GM23248 (cell line): ENCODE measurements at places on chromosomes 16 and 17. TPM values are rescaled to one million over a fixed set of nuclear protein-coding genes. Genes with fewer than 3 reads are reported as not detected.

KRT33B gene
- total RNA-seq, result 0.25 and 0.76 TPM in 2 replicates

KRT12 gene
- not detected in 2 replicates for total RNA-seq

KRT27 gene
- not detected in 2 replicates for total RNA-seq

ACSM2B gene
- total RNA-seq, result not detected in 2 replicates

CD300E gene
- not detected in 2 replicates for total RNA-seq

TEX19 gene
- total RNA-seq, result not detected in 2 replicates

PIK3R5 gene
- total RNA-seq, result 0.11 TPM in 1 of 2 replicates, not detected in the other

GRCh38 chr17:29613856-29614255, 8.9 kb downstream of the CORO6 start:
- no peaks in the 10 kb centered on the region for H3K36me3 ChIP-seq
- H3K27me3 ChIP-seq, result no peaks in the 10 kb centered on the region
- DNase-seq, result no peak
- H3K27ac ChIP-seq, result no peak overlapping the region
- peak overlapping the region; percentile 56 for H3K4me3 ChIP-seq
- no peaks in the 10 kb centered on the region for H3K4me1 ChIP-seq

DNA sequence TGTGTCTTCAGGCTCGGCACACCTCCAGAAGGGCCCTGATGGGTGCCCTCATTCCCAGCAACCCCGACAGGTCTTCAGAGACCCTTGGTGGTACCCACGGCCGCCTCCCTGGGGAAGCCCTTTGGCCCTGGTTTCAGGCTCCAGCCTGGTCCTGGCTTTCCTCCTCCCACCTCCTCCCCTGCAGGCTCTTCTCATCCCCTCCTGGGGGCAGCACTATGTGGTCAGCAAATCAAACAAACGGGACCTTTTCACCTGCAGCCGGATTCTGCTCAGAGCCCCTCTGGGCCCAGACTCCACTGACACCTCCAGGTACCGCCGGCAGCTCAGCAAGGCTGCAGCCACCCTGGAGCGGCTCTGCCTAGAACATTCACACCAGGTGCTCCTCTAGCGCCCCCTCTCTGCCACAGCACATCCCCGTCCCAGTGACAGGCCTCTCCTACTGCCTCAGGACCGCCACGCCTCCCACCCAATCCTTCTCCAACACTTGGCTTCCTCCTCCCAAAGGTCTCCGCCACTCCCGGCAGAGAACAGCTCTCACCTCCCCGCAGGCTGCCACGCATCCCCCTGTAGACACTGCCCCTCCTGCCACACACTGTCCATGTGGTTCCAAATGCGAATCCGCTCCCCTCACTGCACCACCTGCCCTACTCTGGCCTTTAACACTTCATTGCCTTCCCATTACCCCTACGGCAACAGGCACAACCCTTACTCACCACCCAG, 12.0 kb downstream of the CORO7 start:
- DNase-seq, result peak; percentile 62
- no peak overlapping the region for H3K4me3 ChIP-seq
- H3K4me1 ChIP-seq, result no peaks in the 10 kb centered on the region
- no peaks in the 10 kb centered on the region; the same call in 1 of the 2 replicates for H3K36me3 ChIP-seq
- no peaks in the 10 kb centered on the region for H3K27me3 ChIP-seq
- no peak overlapping the region for H3K27ac ChIP-seq

DNA sequence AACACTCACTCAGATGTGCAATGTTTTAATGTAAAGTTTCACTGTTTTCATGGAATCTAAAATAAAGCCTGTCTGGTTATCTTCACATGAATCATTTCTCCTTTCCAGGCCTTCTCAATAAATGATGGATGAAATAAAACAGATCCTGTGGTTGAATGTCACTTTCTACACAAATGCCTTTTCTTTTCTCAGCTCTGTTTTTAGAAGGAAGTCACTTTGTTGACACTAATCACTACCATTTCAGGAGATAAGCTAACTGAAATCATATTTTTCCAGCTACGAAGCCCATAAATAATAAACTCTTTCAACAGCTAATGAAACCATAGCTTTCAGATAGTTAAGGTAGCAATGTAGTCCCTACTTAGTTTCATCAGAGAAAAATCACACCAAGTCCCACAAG, 17.9 kb downstream of the NME2 start:
- no peak overlapping the region for H3K4me3 ChIP-seq
- H3K27me3 ChIP-seq, result no peaks in the 10 kb centered on the region
- no peak overlapping the region for H3K27ac ChIP-seq

- H3K27me3 ChIP-seq, result no peaks in the 10 kb centered on the region
- H3K4me3 ChIP-seq, result peak overlapping the region; percentile 83
- H3K4me1 ChIP-seq, result no peaks in the 10 kb centered on the region
- H3K27ac ChIP-seq, result no peak overlapping the region
These were observed 716 bp downstream of the TK1 start for GRCh38 chr17:78185981-78186691.
